ENCODE measurements at places on chromosomes 3 and 15. TPM values are rescaled to one million over a fixed set of nuclear protein-coding genes. Genes with fewer than 3 reads are reported as not detected.

DNA sequence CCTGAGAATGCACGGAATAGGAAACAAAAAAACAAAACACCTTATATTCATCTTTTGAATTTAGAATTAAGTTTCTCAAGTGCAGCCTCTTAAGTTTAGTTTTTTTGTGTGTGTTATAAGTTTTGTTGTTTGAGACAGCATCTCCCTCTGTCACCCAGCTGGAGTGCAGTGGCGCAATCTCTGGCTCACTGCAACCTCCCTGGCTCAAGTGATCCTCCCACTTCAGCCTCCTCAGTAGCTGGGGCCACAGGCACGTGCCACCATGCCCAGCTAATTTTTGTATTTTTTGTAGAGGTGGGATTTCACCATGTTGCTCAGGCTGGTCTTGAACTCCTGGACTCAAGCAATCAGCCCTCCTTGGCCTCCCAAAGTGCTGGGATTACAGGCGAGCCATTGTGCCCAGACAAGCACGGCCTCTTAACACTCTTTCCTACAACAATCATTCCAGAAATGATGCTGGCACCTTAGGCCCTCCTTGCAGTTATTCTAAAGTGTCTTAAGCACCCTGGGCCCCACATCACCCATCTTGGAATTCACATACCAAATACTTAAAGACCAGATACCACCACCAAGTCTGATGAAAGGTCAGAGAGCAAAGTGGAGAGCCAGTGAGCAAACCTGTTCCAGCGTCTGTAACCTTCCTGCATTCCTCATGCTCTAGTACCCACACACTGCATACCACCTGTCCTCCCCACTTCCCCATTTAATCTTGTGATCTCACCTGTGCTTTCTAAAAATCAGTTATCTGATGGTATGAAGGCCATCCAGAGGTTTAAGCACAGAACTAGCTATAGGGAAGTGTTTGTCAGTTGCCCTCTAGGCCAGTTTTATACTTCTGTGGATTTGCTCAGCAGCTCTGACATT lies 6.9 kb upstream of the SPG11 start:
- DNase-seq, result no peak

- no peak for DNase-seq
Observed at GRCh38 chr3:2701471-2701870, 408.7 kb downstream of the IL5RA start.

Gene TNNC1
- total RNA-seq, result not detected

Gene ZKSCAN7
- total RNA-seq, result 2.2 TPM

Gene VILL
- 8.7 TPM for total RNA-seq

GRCh38 chr3:43917361-43917760 lies 226.6 kb downstream of the ABHD5 start:
- no peak for DNase-seq

Gene STAC
- total RNA-seq, result 1.2 TPM

Gene FANCD2OS
- total RNA-seq, result not detected

DNA sequence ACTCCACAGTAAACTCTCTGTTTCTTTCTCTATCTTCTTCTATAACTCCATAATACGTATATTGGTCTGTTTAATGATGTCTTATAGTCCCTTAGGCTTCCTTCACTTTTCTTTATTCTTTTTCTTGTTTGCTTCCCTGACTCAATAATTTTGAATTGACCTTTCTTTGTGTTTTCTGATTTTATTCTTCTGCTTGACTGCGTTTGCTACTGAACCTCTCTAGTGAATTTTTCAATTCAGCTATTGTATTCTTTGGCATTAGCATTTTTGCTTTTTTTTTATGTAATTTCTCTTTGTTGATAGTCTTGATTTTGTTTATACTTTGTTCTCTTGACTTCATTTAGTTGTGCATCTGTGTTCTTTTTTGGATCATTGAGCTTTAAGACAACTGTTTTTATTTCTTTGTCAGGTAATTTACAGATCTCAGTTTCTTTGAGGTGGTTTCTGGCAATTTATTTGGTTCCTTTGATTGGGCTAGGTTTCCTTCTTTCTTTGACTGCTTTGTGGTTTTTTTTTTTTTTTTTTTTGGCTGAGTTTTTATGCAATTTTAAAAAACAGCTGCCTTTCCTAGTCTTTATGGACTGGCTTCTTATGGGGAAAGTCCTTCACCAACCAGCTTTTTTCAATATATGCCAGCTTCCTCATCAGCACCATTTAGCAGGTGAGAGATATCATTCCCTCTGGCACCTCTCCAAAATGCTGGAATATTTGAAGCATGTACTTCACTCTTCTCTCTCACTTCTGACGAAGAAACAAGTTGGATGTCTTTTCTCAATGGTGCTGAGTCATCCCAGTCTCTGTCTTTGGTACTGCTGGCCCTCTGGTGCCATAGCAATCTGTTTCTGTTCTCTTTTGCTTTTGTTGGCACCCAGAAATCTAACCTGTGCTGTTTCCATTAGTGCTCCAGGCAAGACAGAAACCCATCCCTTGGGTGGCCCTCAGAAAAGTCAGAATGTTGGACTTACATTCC lies 17.6 kb downstream of the RSRC1 start:
- no peak for DNase-seq

DNA sequence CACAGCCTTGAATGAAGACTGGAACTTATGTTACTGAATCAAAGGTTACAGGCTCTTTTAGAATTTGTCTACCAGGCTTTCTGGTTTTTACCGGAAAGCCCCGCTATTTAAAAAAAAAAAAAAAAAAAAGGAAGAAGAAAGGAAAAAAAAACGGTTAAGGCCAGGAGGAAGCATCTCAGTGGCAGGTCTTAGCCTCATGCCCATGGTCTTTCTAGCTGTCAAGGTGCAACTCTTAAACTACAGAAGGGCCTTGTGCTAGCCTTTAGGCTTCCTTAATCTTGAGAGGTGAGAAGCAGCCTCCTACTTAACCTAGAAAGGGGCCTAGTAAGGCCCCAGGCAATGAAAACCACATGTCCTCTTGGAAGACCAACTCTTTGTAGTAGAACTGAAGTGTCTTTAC lies 77.5 kb downstream of the TBC1D5 start:
- no peak for DNase-seq

DNA sequence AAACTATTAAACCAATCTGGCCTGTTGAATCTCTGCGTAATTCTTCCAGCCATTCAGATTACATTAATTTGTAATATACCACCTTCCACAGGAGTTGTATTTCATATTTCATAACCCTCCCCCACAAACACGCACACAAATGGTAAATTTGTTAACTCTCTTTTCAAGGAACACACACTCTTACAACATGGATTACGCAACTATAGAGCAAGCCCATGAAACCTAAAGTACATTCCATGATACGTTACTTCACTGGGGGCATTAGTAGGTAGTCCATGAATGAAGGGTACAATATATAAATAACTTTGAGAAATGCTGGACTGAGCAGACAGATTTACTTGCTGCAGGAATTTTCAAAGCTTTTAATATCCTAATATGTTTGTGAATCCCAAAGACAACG lies 65.0 kb downstream of the TRIM69 start:
- no peak for DNase-seq

GRCh38 chr3:191235331-191236314 lies 36.6 kb downstream of the OSTN start:
- no peak for DNase-seq

DNA sequence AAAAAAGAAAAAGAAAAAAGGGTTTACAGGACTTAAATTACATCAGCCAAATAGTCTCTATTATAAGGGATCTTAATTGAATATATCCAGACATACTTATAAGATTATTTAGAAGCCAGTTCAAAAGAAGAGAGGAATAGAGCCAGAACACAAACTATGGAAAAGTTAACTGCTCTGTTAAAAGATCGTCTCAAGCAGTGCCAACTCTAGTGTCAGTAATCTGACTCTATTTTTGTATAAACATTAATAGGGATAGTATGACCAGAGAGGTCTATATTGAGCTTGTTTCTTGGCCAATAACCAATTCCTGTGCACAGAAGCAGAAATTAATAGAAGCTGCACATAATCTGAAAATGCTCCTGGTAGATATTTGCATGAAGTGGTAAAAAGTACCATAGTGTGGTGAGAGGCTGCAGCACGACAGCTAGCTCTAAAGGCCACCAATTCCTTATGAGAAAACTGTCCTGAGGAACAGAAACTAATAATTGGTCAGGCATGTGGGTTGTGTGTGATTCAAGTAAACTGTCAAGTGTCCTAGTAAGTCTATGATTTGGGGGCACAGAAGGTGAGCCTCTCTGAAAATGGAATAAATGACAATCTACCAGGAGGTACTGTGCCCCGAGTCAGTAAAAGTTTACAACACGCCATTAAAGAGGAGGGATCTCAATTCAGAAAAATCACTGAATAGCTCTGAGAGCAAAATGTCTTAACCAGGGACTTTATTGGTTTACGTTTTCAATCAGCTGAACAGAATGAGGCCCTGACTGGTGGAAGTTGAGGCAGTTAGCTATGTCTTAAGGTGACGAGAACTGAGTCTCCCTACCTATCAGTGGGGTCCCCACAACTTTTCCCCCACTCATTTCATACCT lies 51.5 kb upstream of the NANOGP8 start:
- no peak for DNase-seq

- DNase-seq, result peak; percentile 89
Observed at GRCh38 chr15:57609805-57610529, 18.3 kb downstream of the MYZAP start.

DNA sequence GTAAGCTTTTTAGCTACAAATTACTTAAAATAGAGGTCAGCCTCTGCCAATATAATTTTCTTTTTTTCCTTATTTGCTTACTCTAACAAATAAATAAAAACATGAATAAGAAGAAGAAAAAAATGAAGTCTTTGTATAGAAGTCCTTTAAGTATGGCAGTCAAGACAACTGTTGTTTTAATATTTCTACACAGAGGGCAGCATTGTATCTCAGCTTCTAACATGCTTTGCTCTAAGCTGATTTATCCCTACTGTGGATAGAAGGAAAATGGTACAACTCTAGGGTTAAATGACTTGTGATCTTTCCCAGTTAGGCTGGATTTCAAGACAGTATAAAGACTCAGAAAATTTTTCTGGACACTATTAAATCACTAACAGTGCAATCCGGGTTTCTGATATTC lies 104.3 kb upstream of the MEIS2 start:
- DNase-seq, result no peak

All from dermis blood vessel endothelial cell (primary cell).